ENCODE measurements at places on chromosomes 7 and 10.

GRCh38 chr10:15462253-15462897 is 91.3 kb upstream of the FAM171A1 start:
- DNase-seq: no peak

- DNase-seq: no peak
These were observed 8.5 kb upstream of the SLC39A12 start for GRCh38 chr10:17943033-17943745.

- no peak for DNase-seq
These were observed 30.2 kb upstream of the ZMYND11 start for GRCh38 chr10:104862-105565.

- no peak for DNase-seq
These were observed 103.8 kb downstream of the SORBS1 start for GRCh38 chr10:95457319-95457886.

DNA sequence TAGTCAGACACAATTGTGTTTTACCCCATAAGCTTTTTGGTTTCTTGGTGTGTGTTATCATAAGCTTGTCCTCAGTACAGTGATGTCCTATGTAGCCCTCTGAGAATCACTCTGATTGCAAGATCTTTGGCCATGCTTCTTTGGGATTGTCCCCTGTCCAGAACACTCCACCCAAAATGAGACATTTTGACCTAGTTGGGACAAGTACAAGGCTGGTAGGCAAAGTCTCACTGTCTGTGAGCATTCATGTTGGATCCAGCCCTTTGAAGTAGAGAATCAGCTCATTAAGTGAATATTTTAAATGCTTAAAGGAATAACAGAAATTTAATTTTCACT is 28.9 kb upstream of the PCGF5 start:
- no peak for DNase-seq

GRCh38 chr10:52539463-52539862 is 225.4 kb downstream of the DKK1 start:
- no peak for DNase-seq

- no peak for DNase-seq
These were observed 26.7 kb upstream of the GGCT start for GRCh38 chr7:30531286-30531685.

DNA sequence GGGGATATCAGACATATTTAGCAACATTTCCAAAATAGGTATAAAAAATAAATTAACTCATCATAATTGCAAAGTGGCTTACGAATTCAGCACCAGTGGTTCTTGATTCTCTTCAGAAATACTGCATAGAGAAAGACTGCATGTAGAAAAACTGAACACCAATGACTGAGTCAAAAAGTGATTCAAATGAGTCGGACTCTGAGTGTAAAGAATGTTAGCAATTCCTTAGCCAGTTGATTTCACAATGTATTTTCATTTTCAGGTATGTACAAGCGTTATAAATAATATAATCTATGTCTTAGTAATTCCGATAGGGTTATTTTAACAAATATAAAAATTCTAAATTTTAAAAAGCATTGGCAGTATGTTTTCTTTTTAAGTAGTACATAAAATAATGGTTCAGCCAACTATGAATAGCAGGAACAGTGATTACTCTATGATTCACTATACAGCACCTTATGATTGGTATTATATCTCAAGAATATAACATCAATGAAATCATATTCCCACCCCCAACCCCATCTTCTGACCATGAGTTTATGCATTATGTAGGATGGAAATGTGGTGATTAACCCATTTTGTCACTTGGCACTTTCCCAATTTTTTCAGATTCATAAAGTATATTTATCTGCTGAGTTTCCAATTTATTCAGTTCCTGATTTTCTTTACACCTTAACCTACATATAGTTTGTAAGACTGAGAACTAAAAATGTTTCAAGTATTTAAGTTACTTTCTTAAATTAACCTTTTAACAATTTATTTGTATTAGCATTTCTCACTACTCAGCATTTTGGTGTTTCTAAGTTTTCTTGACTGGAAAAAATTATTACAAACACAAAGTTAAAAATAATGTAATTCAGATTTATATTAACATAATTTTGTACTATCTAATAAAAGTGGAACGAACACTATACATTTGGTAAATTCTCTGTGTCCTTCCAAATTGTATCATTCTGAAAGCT is 33.9 kb downstream of the DNAJC1 start:
- DNase-seq: no peak

DNA sequence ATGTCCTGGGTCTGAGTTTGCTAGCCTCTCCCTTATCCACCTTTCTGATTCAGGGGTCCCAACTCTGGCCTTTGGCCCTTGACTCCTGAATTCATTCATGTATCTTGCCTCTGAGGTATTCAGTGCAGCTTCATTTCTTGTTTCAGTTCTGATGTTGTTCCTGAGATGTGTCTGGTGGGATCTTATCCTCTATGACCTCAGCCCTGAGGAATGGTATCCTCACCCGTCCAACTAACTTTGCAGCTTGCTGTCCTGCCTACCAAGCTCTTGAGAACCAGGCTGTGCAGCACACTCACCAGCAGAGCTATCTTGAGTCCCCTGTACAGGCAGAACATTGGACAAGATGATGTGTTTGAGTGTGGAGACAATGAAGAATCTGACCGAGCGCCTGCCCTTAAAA is 13.8 kb downstream of the SUFU start:
- DNase-seq: no peak

DNA sequence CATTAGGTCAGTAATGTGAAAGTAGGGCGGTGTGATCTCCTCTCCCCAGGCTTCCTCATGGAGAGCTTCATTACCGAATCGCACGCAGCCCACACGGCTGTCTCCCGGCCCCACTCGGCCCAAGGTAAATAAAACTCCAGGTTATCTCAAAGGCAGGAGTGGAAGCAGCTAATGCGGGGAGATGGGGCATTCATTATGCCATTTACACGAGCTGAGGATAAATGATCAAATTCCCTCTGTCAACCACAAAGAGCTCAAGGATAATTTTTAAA is 93.5 kb downstream of the ADARB2 start:
- no peak for DNase-seq

GRCh38 chr7:47610506-47611044 is 28.7 kb upstream of the TNS3 start:
- no peak for DNase-seq

GRCh38 chr10:93672022-93672678 is 30.2 kb downstream of the FRA10AC1 start:
- no peak for DNase-seq

- no peak for DNase-seq
These were observed 18.2 kb upstream of the ELFN1 start for GRCh38 chr7:1651891-1652290.

DNA sequence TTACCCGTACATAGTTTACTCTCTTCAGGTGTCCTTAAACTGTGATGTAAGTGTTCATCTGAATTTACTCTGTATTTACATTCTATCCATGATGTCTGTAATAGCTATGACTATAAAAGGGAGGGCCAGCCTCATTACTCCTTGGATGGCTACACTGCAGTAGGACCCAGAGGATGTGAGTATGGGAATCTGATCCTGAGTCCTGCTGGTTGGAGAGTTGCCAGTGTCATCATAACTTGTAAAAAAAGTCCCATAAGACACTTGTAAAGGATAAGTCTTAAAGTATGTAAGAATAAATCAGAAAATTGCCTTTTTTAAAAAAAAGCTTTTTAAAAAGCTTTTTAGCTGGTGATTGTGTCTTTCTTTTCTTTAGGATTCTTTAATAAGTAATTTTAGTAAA is 95.4 kb downstream of the PPP1R9A start:
- DNase-seq: no peak

DNA sequence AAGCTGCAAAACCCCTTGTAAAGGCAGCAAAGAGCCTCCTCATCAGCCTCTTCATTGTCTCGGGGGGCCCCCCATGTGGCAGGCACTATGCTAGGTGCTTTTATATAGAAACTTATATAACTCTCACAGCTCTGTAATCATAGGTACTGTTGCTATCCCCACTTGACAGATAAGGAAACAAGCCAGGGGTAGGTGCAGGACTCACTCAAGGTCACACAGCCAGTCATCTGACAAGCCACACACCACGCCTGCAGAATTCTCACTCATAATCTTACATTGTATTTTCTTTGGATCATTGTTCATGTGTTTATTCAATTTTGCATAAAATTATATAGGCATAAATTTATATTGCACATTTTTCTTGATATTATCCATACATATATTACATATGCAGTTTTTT is 165.4 kb downstream of the PPP1R17 start:
- no peak for DNase-seq

DNA sequence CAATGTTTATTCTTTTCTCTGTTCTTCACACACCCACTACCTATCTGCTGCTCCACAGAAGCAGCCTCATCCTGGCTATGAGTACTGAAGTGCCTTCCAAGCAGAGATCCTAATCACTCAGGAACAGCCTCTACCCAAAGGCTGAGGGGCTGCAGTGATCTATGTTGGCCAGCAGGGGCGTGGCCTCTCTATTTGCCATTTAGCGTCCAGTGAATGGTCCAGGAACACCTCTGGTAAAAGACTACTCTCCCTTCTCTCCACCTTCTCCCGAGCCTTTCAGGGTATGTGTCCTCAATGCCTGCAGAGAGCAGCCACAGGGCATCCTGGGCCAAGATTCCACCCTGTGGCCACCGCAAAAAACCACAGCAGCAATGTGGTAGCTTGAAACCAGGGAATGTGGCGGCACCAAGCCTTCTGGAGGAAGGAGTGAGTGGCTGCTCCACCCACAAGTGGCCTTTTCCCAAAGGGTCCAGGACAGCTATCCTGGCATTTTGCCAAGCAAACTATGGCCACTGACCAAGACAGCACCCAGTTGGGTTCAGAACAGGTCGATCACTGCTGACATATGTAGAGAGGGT is 70.9 kb downstream of the SYPL1 start:
- no peak for DNase-seq

GRCh38 chr7:132666071-132666773 is 90.0 kb upstream of the PLXNA4 start:
- DNase-seq: no peak

DNA sequence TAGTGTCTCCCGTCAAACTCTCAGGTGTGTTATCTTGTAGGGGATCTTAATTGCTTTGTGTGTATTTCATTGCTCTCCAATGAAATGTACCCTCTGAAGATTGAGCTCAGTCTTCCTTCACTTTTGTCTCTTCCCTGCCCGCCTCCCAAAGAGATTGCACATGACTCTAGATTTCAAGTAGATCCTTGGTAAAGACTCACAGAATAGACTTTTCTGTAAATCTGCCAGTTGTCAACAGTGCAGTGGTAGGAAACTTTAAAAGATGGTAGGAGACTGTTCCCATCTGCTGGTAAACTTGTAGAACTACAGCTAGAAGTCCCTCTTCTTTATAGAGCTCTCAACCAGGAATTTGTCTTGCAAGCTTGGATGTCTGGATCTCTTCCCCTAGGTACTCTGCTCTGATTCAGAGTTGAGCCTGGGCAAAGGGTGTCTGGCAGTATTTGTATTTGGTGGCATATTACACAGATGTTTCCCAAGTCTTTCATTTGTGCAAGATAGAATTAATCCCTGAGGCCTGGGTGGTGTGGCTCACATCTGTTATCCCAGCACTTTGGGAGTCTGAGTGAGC is 9.6 kb downstream of the CCL26 start:
- DNase-seq: no peak

DNA sequence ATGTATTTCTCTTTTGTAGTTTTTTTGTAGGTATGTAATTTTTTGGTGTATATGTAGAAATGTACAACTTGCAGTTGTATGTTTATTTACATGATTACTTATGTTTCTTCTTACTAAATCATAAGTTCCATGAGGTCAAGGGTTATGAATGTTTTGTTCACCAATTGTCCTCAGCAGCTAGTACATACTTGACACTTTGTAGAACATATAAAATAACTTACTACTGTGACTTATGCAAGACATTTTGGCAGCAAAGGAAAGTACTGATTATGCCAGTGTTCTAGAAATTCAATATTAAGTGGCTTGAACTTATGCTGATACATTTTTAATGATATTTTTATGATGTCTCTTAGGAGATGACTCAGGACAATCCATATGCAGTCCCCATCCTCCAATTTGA is 209.6 kb downstream of the DKK1 start:
- DNase-seq: no peak

- no peak for DNase-seq
These were observed 16.6 kb upstream of the AP5Z1 start for GRCh38 chr7:4758791-4759190.

GRCh38 chr10:17066000-17066399 is 63.6 kb downstream of the CUBN start:
- no peak for DNase-seq

DNA sequence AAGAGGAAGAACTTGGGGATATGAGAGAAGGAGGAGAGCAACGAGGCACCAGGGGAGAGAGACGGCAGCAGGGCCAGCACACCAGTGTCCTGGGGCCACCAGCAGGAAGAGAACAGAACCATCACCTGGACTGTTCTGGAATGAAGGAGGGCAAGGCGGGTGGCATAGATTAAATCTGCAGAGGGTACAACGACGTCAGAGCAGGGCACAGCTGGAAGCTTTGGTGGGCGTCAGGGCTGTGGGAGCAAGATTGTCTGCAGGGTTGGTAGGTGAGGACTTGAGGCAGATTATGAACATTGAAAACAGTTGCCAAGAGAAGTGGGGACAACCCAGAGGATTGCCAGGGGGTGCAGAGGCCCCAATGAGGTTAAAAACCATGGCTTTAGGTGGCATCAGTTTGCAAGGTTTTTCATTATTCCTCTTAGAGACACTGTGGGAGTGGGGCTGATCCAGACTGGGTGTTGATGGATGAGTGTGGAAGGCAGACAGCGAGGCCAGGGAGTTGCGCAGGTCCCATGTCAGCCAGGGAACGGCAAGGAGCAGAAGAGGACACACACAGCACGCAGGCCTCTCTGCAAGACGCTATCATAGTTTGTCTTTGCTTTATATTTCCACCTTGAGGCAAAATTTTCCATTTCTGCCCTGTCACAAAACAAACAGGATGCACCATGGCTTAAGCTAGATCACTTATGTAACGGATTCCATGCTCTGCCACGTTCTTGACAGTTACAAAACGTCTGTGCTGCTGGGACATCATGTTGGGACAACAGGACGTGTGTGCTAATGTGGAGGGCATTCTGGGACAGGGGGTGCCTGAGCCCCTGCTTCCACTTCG is 52.5 kb upstream of the LEP start:
- no peak for DNase-seq

DNA sequence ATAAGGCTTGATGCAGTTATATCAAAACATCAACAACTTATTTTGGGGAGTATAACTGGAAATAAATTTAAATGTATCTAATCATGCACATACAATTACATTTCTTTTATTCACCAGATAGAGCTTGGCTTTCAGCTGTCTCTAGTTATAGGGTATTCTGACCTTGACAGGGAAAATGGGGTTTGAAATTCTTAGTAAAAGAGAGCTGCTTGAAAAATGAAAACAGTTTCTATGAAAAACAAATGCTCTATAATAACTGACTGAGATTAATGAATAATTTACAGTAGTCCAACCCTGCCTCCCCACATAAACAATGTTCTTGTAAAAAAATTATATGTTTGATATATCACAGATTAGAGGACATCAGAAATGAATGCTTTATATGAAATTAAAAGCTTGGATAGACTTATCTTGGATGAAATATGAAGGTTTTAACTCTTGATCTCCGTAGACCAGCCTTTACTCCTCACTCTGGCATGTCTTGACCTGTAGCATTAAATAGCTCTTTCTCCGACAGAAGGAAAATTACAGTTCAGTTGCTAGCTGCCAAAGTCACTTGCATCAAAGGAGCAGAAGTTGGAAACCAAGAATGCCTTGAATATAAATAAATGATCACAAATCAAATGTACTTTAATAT is 32.1 kb downstream of the VWC2 start:
- no peak for DNase-seq

Data from anterior cingulate cortex (tissue), 58 donors.